ENCODE measurements at places on chromosomes 7 and 10.
A peak's percentile ranks its signal among the peaks of the same experiment; 100 is the strongest.

DNA sequence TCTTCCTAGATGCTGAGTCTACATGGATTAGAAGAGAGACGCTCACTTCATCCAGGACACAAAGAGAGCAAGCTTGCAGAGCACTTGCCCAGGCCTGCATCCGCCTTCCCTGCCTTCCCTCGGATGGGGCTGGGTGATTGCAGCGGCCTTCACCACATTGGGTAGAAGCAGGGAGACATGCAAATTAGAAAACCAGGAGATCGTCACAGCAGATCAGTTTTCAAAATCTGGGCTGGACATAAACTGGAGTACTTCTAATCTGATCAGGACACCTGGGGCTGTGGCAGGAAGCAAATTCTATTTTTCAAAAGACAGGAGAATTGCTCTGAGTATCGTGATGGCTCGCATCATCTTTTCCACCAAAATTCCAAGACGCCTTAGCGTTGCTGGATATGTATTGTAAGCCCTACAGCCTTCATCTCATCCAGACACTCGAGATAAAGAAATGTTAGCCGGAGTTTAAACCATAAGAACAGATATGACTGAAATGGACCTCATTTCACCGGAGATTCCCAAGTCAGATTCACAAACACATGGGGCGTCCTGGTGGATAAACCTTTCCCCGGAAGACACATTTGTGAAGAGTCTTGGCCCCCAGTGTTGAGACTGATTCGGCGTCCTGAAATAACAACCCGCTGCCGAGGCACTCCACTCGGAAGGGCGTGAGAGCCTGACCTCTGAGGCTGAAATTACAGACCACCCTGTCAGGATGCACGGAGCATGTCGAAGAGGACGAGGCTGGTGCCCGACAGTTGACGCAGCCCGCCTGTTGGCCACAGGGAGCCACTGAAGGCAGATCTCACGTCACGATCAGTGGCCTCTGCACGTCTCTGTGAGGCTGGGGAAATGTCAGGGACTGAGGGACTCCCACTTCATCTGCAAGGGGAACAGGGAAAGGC lies 91.2 kb upstream of the PARD3 start:
- DNase-seq = no peak

- DNase-seq = no peak
Observed at GRCh38 chr7:31835471-31835870, 148.5 kb downstream of the PPP1R17 start.

GRCh38 chr10:103605359-103606096 lies 112.0 kb downstream of the NEURL1 start:
- peak; percentile 66 for DNase-seq

GRCh38 chr7:36062154-36062815 lies 90.8 kb upstream of the EEPD1 start:
- DNase-seq = no peak

- DNase-seq = no peak
Observed at GRCh38 chr10:94025806-94026205, 32.1 kb downstream of the PLCE1 start.

DNA sequence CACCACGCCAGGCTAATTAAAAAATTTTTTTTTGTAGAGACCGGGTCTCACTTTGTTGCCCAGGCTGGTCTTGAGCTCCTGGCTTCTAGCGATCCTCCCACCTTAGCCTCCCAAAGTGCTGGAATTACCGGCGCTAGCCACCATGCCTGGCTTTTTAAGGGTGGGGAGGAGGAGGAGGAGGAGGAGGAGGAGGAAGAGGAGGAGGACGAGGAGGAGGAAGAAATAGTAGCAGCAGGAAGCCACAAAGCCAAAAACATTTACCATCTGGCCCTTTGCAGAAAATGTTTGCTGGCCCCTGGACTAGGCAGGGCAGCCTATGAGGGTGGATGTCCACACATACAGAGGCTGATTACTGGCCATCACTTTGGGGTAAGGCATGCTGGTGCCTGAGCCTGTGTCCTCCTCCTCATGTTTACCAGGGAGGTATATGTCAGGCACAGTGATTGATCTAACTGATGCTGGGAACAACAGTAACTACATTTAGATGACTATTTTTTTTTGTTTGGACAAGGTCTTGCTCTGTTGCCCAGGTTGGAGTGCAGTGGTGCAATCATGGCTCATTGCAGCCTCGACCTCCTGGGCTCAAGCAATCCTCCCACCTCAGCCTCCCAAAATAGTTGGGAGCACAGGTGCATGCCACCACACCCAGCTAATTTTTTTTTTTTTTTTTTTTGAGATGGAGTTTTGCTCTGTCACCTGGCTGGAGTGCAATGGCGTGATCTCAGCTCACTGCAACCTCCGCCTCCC lies 122.1 kb downstream of the HIP1 start:
- no peak for DNase-seq

Data from heart right ventricle (tissue), 16 donors.